ENCODE measurements at places on chromosomes 1 and 21.

GRCh38 chr21:15604413-15604812 is 125.4 kb upstream of the USP25 start:
- no peak for DNase-seq

GRCh38 chr1:66940981-66941380 is 16.2 kb downstream of the MIER1 start:
- DNase-seq: no peak

GRCh38 chr21:26423511-26423910 is 149.6 kb downstream of the CYYR1 start:
- no peak for DNase-seq

- no peak for DNase-seq
Observed at GRCh38 chr1:237786066-237786719, 104.5 kb downstream of the ZP4 start.

DNA sequence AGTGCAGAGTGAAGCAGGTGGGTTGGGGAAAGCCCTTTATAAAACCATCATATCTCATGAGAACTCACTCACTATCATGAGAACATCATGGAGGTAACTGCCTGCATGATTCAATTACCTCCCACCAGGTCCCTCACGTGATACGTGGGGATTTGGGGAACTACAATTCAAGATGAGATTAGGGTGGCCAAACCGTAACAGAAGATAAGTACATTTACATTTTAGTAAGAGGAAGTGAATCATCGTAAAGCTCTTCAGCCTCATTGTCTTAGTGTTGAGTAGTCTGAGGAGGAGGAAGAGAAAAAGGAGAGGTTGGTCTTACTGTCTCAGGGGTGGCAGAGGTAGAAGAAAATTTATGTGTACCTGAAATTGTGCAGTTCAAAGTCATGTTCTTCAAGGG is 1053.4 kb upstream of the ADGRL4 start:
- DNase-seq: no peak

- no peak for DNase-seq
Observed at GRCh38 chr1:110967256-110967655, 3.5 kb upstream of the LRIF1 start.

- DNase-seq: no peak
Observed at GRCh38 chr1:206897175-206897574, at the start of gene IL24. Gene IL24, plus strand, starts transcription at chr1:206897443. Its CDS starts 390 bp downstream, at chr1:206897833.

DNA sequence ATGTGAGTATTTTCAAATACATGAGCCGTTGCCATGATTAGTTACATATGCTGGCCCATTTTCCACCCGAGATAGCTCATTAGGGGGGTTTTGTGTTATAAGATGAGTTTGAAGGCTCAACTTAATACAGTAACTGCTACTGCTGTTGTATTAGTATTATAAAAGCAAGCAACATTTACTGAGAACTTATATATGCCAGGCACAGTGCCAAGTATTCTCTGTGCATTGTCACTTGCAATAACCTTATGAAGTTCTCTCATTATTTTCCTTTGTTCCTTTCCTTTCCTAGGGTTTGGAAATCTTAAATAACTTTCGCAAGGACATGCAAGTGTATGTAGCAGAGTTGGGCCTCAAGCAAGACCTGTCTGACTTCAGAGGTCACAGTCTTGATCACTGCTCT is 107.9 kb downstream of the RYR2 start:
- DNase-seq: no peak

GRCh38 chr1:1777583-1777899 is 729 bp downstream of the NADK start:
- DNase-seq: no peak

DNA sequence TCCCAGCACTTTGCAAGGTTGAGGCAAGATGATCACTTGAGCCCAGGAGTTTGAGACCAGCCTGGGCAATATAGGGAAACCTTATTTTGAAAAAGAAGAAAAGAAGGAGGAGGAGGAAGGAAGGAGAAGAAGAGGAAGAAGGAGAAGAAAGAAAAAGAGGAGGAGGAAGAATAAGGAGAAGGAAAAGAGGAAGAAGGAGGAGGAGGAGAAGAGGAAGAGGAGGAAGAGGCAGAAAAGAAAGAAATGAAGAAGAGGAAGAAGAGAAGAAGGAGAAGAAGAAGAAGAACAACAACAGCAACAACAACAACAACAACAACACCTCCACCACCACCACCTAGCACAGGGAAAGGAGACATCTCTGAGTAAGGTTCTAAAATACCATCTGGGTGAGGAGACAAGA is 10.6 kb downstream of the SELENBP1 start:
- DNase-seq: no peak

- no peak for DNase-seq
Observed at GRCh38 chr1:153760440-153760839, 14.8 kb upstream of the SLC27A3 start.

DNA sequence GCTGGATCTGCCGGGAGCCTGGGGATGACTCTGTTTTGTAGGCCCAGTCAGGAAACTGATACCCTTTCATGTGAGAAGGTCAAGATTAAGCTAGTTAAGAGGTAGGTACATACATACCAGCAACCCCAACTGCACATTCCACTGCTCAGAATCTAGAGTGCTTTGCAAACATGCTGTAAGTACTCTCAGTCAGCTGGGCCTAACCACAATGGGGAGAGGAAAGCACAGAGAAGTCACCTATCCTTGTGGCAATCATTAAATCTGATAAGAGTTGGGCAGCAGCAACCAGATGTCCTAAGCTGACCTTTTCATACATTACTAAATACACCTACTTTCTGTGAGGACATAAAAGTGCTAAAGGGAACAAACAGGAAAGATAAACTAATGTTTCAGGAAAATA is 2.5 kb downstream of the ETV3 start:
- no peak for DNase-seq

DNA sequence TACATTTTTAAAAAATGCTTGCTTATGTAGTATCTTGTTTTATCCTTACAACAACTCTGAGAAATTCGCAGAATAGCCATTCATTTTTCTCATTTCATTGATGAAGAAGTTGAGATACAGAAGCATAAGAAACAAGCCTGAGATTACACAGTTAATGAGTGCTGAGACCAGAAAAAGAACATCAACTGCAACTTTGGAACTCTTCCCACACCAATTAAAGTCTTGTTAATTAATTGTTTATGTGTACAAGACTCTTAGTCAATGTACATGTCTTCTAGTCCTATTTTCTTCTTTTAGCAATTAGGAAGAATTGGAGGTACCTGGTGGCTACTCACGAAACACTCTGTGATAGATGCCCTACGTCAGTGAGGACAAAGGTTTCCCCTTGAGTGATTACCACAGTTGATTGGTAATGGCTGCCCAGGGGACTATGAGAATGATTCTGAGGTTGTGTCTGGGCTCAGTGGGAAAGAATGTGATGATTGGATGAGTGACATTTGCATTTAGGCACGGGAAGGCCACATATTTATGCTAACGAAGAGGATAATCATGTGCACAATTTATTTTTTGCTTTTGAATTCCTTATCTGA is 187.4 kb upstream of the KCNK2 start:
- DNase-seq: no peak

DNA sequence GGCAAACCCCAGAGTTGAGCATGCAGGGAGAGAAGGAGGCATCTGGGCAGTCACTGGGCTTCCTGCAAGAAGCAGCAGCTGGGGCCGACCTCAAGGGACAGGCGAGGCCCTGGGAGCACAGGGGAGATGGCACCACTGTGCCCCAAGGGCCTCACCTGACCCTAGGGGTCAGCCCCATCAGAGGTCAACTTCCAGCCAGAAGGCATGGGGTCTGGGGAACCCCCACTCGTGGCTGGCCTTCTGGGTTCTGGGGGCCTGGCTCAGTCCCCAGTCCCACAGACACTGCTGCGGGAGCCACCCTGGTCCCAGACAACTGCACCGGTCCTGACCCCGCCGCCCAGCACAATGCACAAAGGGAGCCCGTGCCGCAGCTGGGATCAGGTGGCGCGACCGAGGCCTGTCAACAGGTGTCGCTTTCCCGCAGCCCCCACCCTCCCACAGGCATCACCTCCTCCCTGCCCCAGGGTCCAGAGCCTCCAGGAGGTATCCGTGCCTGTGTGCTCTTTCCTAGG is 6.2 kb downstream of the WNT9A start:
- DNase-seq: no peak

GRCh38 chr1:195328102-195328501 is 1280.1 kb downstream of the KCNT2 start:
- DNase-seq: no peak

DNA sequence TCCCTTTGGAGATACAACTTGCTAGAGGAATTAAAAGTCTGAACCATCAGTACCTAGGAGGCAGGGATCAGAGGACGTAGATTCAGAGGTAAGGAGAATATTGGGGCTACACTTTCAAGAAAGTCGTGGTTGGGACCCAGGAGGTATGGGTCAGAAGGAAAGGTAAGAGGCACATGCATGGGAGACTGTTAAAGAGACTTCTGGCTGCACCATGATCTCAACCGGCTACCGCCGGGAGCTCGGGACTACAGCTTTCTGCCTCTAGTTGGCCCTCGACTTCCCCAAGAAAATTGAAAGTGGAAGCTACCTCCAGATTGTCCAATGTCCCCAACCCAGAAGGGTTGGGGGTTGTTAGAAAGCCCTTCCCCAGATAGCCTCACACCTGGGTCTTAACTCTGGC is 355.7 kb upstream of the TMPRSS15 start:
- no peak for DNase-seq

- DNase-seq: no peak
Observed at GRCh38 chr1:221315330-221315729, 426.6 kb downstream of the DUSP10 start.

- DNase-seq: no peak
Observed at GRCh38 chr1:179166663-179167417, 62.6 kb downstream of the ABL2 start.

GRCh38 chr1:228108742-228109072 is 392 bp downstream of the MRPL55 start:
- DNase-seq: no peak

DNA sequence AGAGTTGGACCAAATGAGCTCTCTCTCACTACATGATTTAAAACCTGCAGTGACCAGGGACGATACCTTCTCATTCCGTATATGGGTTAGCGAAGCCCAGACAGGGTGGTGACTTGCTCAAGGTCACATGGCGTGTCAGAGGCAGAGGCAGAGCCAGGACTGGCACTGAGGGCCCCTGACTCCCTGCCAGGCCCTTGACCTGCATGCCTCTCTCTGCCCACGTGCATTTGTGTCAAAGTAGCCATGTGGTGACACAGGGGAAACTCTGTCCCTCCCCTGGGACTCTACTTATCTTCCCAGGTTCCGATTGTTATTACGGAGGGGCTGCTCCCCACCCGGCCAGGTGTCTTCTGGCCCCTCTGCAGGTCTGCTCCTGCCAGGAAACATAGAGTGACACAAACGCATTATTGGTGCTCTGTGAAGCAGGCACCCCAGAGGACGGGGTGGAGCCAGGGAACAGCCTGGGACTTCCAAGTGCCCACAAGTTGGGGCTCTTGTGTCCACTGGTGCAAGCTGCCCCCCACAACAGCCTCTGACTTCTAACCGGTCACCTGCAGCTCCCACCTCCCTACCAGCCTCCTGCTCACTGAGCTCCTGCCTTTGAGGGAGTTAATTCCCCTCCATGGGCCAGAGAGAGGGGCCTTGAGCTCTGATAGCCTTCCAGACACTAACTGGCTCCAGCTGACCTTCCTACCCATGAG is 7.3 kb upstream of the TINAGL1 start:
- no peak for DNase-seq
